Glutamatergic neuron (in vitro differentiated cells): ENCODE measurements at places on chromosomes 3 and 15. TPM values are rescaled to one million over a fixed set of nuclear protein-coding genes. Genes with fewer than 3 reads are reported as not detected.
A peak's percentile ranks its signal among the peaks of the same experiment; 100 is the strongest.

Gene BHLHE40
- total RNA-seq = 0.22 TPM

- DNase-seq = no peak
- H3K36me3 ChIP-seq = no peaks in the 10 kb centered on the region
- H3K27ac ChIP-seq = no peak overlapping the region
- peaks cover 2% of the 10 kb centered on the region for H3K4me1 ChIP-seq
Measured at GRCh38 chr15:66907826-66908743, 157.3 kb upstream of the SMAD3 start.

Gene C3orf85
- total RNA-seq = not detected

Gene GOLGA8G
- total RNA-seq = not detected

Gene SELENOK
- total RNA-seq = 39.4 TPM

DNA sequence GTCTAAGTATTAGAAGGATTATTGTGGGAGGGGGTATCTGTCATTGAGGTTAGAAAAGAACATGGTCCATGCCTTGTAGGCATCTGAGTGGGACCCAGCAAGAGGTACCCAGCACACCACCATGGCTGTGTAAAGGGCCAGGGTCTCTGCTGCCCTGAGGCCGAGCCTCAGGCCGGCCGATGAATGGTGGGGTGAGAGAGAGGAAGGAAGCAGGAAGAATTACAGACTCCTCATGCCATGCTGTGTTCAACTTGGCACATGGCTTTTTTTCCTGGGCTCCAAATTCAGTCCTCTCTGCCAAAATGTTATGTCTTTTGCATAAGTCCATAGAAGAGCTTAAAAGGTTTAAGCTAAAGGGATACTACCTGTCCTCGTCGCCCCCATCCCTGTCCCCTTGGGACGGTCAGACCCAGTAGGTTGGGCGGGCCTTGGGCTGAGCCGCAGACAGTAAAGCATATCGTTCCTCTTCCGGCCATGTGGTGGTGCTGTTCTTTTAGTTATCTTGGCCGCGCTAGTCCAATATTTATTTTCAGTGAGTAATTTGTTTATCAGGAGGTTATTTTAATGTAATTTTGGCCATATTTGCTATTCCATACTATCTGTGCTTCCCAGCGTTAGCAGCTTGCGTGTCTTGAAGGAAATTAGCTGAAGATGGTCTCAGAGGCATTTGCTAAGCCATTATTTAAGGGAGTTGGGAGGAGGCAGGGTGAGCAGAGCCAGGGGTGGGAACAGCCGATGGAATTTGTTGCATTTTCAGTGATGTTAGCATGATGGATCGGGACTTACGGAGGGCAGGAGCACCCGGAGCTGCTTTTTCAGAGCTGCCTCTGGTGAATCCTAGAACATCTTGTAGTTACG is 152.4 kb downstream of the AGBL1 start:
- peaks cover 30% of the 10 kb centered on the region for H3K4me1 ChIP-seq
- DNase-seq = peak; percentile 51
- no peak overlapping the region for H3K27ac ChIP-seq
- peak overlapping the region; percentile 14 for H3K4me3 ChIP-seq
- no peaks in the 10 kb centered on the region for H3K36me3 ChIP-seq
- peaks cover 4% of the 10 kb centered on the region for H3K27me3 ChIP-seq

DNA sequence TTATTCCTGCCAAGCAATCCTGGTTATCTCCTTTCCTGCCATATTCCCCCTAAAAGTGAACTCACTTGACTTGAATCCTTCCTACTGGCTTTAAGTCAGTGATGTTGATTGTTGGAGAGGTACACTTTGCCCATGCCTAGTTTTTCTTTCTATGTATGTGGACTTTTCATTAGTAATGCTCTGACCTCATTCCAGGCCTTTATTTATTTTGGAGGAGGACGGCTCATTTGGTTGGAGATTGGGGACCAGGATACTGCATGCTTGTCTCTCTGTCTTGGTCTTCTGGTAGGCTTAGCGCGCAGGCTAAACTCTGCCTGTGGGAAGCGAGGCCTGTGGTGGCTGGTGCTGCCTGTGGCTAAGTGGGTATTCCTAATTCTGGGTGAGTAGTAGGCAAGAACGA is 29.1 kb upstream of the MTMR10 start:
- DNase-seq = no peak
- H3K4me3 ChIP-seq = no peak overlapping the region
- no peak overlapping the region for H3K27ac ChIP-seq
- peaks cover 2% of the 10 kb centered on the region for H3K27me3 ChIP-seq
- H3K36me3 ChIP-seq = no peaks in the 10 kb centered on the region

GRCh38 chr3:178826435-178827123 is 245.0 kb downstream of the ZMAT3 start:
- peaks cover 2% of the 10 kb centered on the region for H3K27me3 ChIP-seq
- peak overlapping the region; percentile 94 for H3K27ac ChIP-seq
- DNase-seq = no peak
- H3K36me3 ChIP-seq = no peaks in the 10 kb centered on the region
- peaks cover 35% of the 10 kb centered on the region for H3K4me1 ChIP-seq
- peak overlapping the region; percentile 50 for H3K4me3 ChIP-seq
